Stimulated activated CD4-positive, alpha-beta T cell treated with anti-CD3 and anti-CD28 coated beads, TNF-alpha, amount 100 ng/mL, for 1 hour (primary cell): ENCODE measurements at places on chromosomes 1 and 21.
A peak's percentile ranks its signal among the peaks of the same experiment; 100 is the strongest.

GRCh38 chr21:14533499-14534428, 12.4 kb downstream of the SAMSN1 start:
- no peak for DNase-seq

DNA sequence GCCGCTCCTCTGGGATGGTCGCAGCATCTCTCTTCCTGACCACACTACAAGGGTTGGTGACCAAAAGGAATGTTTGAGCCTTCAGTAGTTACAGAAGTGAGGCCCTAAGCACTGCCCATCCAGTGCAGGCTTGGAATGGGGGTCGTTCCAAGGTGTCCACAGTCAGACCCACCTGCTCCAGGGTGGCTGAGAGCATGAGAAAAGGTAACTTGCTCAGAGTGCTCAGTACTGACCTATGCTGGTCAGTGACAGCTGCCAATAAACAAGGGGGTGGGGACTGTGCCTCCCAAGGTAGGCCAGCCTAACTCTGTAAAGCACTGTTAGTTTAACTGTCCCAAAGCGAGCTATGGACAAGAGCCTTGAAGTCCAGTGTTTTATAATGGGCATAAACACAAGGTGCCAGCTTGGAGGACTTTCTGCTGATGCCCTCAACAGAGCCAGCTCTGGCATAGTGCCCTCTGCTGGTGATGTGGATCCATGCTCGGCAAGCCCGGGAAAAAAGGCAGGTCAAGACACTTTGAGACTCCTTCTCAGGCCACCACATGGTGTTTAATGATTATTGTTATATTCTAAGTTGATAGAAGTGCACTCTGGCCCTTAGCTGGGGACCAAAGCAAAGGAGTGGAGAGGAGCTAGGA, 78.1 kb upstream of the DNAH14 start:
- DNase-seq = peak; percentile 10

GRCh38 chr1:158951956-158952355, 20.6 kb downstream of the PYHIN1 start:
- DNase-seq = no peak

DNA sequence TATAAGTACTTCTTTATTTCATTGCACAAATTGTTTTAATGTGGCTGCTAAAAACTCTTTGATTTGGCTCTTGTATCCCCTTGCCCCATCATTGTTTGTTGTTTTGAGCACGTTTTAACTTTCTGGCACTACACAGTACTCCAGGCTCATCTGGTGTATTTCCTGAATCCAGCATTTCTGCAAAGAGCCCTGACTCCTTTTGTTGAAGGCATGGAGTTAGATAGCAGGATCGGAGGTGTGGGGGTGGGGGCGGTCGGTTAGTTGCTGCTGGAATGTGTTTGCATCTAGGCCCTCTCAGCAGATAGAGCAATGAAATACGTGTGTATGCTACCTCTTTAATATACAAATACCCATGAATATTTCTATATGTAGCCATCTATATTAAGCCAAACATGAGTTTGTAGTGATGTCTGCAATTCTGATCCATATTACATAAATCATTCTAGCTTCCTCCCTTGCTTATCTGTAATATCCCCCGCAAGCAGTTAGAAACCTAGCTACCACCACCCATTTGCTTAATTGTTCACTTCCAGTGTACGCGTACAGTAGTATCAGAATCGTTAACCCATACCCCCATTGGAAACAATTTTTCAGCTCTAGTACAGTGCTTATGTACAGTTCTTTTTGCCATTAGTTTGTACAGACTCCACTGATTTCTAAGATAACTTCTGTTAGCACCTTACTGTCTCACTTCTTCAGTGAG, 106.0 kb downstream of the NOS1AP start:
- no peak for DNase-seq

GRCh38 chr1:227685807-227686206, 49.3 kb downstream of the JMJD4 start:
- DNase-seq = no peak

- no peak for DNase-seq
These were observed 355.7 kb downstream of the LTN1 start for GRCh38 chr21:28636752-28637691.

DNA sequence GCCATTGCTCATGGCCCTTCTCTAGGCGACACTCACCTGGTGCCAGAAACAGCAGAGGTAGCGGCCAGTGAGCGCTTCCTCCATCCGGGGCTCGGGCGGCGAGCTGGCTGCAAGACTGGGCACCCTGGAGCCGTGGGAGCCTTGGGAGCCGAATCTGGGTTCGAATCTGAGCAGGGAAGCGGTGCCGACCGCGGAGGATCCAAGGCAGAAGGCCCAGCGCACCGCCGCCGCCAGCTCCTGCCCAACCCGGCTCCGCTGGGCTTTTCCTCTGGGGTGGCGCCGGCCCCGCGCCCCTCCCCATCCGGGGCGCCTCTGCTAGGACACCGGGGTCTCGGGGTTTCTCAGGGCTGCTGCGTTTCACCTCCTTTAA, 1.7 kb upstream of the PRDM16 start:
- no peak for DNase-seq

- no peak for DNase-seq
These were observed 228.5 kb downstream of the LRRC40 start for GRCh38 chr1:69976896-69977295.

DNA sequence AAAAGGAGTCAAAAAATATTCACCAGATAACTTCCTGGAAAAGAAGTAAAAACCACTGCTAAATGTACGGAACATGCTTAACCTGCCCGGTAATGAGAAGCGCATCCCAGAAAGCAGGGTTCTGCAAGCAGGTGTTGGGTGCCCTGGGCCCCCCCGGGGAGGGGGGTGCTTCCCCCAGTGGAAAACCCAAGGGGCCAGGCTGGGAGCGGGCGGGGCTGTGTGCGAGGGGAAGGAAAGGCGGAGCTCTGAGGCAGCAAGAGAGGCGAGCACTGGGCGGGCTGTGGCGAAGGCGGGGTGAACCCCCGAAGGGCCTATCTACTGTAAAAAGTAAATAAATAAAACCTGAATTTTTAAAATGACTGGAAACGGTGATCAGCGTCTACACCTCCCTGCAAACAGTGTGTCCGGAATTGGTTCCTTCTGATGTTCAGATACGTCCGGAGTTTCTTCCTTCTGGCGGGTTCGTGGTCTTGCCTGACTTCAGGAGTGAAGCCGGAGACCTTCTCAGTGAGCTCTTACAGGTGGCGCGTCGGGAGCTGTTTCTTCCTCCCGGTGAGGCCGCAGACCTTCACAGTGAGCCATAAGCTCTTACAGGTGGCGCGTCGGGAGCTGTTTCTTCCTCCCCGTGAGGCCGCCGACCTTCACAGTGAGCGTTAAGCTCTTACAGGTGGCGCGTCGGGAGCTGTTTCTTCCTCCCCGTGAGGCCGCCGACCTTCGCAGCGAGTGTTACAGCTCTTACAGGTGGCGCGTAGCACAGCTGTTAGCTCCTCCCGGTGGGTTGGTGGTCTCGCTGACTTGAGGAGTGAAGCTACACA, 13.4 kb downstream of the FTCD start:
- DNase-seq = no peak

GRCh38 chr1:182229921-182230491, 161.6 kb downstream of the GLUL start:
- no peak for DNase-seq

- no peak for DNase-seq
These were observed 52.1 kb upstream of the AKT3 start for GRCh38 chr1:243902100-243902499.

GRCh38 chr1:206551986-206552326, 44.6 kb downstream of the RASSF5 start:
- peak; percentile 74 for DNase-seq

- DNase-seq = no peak
These were observed 20.9 kb upstream of the RHBDL2 start for GRCh38 chr1:38962560-38962959.

- DNase-seq = no peak
These were observed 13.6 kb upstream of the GPR137B start for GRCh38 chr1:236128646-236129178.

GRCh38 chr1:112877750-112878149, 78.2 kb downstream of the SLC16A1 start:
- no peak for DNase-seq

DNA sequence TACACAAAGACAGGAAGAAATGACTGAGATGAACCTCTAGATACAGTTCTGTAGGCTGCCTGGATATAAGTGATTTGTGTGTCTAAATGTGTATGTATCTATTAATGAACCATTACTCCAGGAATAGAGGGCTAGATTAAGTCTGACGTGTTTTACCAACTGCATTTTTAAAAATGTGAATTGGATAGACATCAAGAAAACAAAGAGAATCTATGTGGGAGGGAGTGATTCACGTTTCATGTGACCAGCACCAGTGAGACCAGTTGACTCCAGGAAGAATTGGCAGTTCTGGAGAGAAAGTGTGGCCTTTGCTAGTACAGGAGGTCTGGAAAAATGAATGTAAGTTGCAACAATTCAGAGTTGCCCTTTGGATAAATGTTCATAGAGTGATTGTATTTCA, 53.4 kb upstream of the RGS21 start:
- no peak for DNase-seq

- DNase-seq = no peak
These were observed 504 bp downstream of the DHRS3 start for GRCh38 chr1:12617511-12617900.

- DNase-seq = no peak
These were observed 3.0 kb downstream of the TCHH start for GRCh38 chr1:152112101-152112884.

DNA sequence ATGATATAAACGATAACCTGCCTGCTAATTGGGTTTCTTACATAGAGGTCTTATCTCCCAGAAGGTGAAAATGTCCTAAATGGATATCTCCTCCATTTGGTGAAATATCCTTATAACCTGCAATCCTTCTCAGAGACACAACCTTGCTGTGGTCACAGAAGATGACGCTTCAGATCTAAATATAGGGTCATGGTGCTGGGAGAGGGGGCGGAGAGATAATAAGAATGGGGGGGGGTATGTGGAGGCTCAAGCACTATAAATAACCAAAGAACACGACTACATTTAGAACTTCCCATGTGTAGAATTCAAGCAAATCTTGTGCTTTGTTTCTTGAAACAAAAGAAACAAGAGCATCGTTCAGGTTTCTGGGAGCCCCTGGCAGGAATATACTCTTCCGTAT, 260.6 kb upstream of the ESRRG start:
- no peak for DNase-seq

GRCh38 chr21:21200103-21200938, 202.1 kb downstream of the NCAM2 start:
- no peak for DNase-seq

DNA sequence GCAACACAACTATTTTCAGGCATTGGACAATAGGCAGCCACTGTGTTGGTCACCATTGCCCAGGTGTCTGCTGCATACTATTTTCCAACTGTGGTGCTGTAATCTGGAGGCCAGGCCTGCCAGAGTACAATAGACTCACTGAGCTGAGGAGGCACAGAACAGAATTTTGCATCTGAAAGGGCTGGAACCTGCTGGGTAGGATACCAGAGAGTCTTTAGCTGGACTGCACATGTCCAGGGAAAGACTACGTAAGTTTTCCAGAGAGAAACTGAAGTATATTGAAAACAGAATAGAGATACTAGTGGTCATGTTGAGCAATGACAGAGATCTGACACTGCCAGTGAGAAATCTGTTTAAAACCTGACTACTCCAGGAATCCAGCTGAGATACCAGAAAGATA, 200.8 kb downstream of the RASAL2 start:
- no peak for DNase-seq

- DNase-seq = no peak
These were observed 56.3 kb upstream of the CNN3 start for GRCh38 chr1:94983171-94983739.

DNA sequence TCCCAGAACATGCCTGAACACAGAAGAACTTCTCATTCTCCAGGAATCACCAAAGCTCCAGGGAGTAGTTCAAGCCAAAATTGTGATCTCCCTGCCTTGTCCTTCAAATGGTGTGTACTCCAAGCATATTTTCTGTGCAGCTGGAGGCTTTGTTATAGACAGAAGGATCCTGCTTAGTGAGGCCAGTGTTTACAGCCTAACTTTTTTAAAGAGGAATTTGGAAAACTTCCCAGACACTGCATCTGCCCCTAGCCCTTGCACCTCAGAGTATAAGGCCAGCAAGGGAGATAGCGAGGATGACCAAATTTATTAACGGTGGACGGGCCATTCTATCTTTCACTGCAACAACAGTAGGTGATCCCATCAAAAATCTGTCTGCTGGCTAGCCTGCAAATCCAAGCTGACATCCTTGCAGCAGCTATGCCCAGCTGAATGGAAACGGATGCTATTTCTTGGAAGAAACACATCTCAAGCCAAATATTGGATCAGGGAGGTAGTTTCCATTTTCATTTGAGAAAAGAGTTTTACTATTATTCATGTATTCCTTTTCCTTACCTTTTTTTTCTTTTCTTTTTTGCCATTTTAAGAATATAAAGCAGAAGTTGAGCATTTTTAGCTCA, 249.8 kb downstream of the USH2A start:
- DNase-seq = no peak

DNA sequence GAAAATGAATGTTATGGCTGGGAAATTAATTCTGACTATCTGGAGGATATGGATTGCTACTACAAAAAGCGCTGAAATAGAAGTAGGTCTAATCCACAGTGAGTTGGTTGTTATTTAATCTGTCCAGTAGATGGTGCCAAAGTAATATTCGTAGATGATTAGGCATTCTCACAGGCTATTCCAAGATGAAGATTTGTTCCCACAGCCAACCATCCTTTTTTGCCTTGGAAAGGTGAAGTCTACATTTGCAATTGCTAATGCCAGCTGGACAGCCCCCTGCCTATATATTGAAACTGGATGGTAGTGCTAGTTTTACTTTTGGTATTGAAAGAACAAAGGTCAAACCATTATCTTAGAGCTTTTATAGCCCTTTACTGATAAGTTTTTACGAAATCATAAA, 43.8 kb downstream of the RBM11 start:
- no peak for DNase-seq

GRCh38 chr1:59261537-59261936, 35.4 kb upstream of the FGGY start:
- no peak for DNase-seq

- DNase-seq = no peak
These were observed 59.2 kb downstream of the IARS2 start for GRCh38 chr1:220153147-220153546.

DNA sequence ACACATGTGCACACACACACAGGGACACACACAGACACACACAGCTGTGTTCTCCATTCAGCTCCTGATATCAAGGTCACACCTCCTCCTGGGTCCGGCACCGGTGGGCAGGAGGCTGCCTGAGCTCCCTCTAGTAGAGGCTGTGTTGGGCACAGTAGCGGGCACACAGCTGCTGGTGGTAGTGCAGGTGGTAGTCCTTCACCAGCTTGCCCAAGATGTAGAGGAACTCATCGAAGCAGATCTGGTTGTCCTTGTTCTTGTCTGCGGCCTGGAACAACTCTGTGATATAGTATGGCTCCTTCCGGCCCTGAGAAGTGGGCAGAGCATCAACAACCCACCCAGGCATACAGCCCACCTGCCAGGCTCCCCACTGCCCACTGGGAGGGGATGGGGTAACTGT, 5.6 kb upstream of the S100A8 start:
- DNase-seq = no peak

- peak; percentile 25 for DNase-seq
These were observed at the start of gene HENMT1 for GRCh38 chr1:108661030-108661609. Gene HENMT1 (minus strand): TSS chr1:108661093. CDS start chr1:108659884, 1,209 bp downstream.

DNA sequence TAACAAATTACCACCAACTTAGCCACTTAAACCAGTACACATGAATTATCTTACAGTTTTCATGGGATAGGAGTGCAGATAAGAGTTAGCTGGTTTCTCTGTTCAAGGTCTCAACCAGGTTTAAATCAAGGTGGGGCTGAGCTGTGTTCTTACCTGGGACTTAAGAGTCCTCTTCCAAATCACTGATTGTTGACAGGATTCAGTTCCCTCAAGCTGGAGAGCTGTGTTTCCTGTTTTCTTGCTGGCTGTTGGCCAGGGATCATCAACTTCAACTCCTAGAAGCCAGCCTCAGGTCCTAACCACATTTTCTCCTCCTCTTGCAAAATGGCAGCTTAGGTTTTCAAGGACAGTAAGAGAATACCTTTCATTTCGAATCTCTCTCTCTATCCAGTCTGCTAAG, 123.8 kb upstream of the CHRM3 start:
- no peak for DNase-seq
